ENCODE measurements at places on chromosomes 1 and 21.
A peak's percentile ranks its signal among the peaks of the same experiment; 100 is the strongest.

DNA sequence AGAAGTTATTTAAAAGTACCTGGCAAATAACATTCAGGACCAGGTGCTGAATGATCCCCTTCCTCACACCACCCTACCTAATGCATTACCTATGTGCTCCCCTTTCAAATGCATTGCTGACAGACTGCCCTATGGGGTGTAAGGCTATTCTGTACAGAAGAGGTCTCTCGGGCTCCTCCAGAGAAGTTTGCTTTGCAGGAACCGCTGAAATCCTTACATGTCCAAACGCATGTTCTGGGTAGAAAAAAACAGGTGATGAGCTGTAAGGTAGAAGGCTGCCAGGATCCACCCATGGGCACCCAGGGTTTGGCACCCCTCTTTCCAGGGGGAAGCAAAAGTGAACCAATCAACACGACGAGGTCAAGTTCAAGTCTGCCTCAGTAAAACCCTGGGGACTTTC, 58.3 kb upstream of the TARBP1 start:
- DNase-seq = no peak

- no peak for DNase-seq
Measured at GRCh38 chr1:206464456-206464964, 5.8 kb upstream of the IKBKE start.

GRCh38 chr1:238099871-238100270, 209.1 kb upstream of the ZP4 start:
- no peak for DNase-seq

DNA sequence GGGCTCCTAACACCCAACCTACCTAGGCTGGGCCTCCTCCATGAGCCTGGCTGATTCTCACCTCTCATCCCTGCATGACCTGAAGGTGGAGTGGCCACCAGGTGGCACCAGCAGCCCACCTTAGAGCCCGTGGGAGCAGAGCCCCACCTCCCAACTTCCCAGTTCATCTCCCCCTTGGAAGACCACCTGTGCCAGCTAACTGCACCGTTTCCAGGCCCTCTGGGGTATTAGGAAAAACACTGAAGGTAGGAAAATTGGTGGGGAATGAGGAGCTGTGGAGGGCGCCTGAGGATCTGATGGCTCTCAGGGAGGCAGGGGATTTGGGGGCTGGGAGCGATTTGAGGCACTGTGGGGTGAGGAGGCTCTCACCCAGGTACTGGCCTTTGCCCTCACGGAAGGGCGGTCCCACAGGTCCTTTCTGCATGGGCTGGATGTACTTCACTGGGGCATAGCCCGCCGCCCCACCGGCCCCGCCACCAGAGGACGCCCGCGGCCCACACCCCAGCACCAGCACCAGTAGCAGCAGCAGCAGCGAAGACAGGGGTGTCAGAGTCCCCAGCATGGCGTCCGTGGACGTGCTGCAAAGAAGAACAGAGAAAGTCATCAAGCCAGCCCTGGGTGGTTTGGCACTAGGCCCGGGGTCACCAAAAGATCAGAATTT, 11.1 kb downstream of the ADPRS start:
- peak; percentile 61 for DNase-seq

- DNase-seq = no peak
Measured at GRCh38 chr1:6280761-6281451, 20.0 kb upstream of the GPR153 start.

- DNase-seq = no peak
Measured at GRCh38 chr1:76547916-76548315, 319.4 kb upstream of the ST6GALNAC5 start.

DNA sequence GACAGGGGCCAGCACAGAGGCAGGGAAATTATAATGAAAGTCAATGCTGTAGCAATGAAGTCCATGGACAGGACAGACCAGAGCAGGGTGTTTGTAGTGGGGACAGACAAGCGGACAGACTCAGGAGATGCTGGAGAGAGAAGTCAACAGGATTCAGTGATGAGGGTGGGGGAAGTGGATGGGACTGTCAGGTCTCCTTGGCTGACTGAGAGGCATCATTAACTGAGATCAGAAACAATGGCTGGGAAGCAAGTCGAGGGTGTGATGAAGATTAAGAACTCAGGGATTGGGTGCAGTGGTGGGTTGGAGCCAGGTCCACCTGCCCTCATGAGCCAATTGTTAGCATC, 25.5 kb downstream of the CD58 start:
- no peak for DNase-seq

- no peak for DNase-seq
Measured at GRCh38 chr1:153624965-153625611, 2.2 kb downstream of the S100A13 start.

GRCh38 chr1:94303005-94303404, 65.6 kb upstream of the ARHGAP29 start:
- no peak for DNase-seq

GRCh38 chr1:42150651-42151050, 2.6 kb upstream of the GUCA2B start:
- DNase-seq = no peak

DNA sequence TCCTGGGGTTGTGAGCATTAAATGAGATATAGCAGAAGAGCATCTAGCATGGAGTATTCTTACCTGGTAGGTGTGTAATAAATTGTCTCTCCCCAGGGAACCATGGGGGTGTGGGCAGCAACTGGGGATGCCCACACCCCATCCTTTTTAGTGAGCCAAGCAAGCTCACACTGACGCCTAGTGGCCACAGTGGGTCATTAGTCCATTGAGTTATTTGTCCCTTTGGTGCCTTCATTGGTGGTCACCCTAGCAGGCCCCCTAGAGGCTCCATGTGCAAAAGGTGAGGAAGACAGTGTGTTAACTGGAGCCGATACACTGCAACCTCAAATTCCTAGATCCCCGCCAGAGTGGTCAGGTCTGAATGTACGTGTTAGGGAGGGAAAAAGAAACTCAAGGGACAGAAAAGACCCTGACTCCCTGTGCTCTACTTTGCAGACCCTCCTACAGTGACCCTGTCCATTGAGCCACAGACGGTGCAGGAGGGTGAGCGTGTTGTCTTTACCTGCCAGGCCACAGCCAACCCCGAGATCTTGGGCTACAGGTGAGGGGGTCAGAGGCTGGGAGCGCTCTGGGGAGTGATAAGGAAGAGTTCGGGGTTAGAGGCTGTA, 93.3 kb upstream of the CD1D start:
- no peak for DNase-seq

GRCh38 chr1:202976633-202977032, 9.6 kb upstream of the CYB5R1 start:
- DNase-seq = no peak

DNA sequence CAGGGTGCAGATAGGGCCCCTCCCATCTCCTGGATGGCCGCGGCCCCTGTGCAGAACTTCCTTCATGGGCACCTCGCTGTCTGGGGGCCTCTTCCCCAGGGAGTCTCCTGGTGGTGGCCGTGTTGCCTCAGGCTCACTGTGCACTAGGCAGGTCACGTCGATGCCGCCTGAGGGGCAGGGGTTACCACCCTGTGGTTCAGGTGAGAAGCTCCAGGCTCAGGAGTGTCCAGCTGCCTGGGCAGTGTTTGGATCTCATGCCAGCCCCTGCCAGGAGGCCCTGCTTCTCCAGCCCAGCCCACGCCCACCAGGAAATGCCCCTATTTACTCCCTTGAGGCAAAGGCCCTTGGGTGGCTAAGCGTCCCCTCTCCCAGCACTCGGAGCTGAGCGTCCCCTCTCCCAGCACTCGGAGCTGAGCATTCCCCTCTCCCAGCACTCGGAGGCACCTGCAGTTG, 2.1 kb downstream of the ITGB2 start:
- DNase-seq = no peak

GRCh38 chr1:69914976-69915765, 290.2 kb downstream of the LRRC40 start:
- DNase-seq = no peak

- no peak for DNase-seq
Measured at GRCh38 chr1:19964542-19964941, 14.9 kb downstream of the PLA2G2A start.

- no peak for DNase-seq
Measured at GRCh38 chr1:191101960-191102359, 624.3 kb upstream of the BRINP3 start.

- DNase-seq = no peak
Measured at GRCh38 chr1:63319046-63320021, 3.0 kb upstream of the FOXD3 start.

DNA sequence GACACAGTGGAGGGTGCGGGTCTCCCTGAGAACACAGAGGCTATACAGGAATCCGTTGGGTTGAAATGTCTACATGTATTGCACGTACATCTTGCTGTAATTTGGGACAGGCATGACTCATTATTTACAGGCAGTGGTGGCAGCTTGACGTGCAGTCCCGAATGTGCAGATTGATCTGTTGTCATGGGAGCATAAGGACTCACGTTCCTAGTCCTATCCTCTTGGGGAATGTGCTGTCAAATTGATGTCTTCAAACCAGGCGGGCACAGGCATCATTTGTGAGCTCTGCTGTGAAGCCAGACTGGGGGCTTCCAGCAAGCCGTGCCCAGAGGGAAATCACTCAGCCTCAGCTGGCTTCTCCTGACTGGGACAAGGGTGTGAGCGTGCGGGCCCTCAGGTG, 40.5 kb downstream of the S100B start:
- no peak for DNase-seq

DNA sequence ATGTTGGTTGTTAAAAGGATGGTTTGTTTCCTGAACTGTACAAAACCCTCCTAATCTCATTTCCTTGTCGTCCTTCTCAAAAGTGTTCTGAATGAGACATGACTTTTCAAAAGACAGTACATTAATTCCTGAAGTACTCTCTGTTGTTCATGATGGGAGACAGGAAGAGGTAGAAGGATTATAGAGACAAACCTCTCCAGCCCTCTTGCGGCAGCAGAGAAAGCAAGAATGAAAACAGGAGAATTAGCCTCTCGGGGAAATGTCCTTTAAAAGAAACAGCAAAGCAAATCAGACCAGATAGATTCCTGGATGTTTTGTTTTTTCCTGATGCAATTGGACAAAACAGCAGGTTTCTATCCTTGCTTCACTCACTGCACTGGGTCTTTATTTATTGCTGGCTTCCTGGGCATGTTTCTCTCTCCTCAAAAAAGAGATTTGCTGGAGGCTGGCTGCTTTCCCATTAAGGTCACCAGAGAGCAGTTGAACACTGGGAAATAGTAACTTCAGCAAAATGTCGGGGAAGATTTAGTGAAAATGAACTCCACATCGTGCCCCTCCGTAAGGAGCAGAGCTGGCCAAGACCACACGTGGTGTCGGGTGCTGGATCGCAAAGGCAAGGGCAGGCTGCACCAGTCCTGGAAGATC, 145.8 kb upstream of the SYT6 start:
- no peak for DNase-seq

- no peak for DNase-seq
Measured at GRCh38 chr1:171256940-171257606, 8.8 kb downstream of the FMO1 start.

DNA sequence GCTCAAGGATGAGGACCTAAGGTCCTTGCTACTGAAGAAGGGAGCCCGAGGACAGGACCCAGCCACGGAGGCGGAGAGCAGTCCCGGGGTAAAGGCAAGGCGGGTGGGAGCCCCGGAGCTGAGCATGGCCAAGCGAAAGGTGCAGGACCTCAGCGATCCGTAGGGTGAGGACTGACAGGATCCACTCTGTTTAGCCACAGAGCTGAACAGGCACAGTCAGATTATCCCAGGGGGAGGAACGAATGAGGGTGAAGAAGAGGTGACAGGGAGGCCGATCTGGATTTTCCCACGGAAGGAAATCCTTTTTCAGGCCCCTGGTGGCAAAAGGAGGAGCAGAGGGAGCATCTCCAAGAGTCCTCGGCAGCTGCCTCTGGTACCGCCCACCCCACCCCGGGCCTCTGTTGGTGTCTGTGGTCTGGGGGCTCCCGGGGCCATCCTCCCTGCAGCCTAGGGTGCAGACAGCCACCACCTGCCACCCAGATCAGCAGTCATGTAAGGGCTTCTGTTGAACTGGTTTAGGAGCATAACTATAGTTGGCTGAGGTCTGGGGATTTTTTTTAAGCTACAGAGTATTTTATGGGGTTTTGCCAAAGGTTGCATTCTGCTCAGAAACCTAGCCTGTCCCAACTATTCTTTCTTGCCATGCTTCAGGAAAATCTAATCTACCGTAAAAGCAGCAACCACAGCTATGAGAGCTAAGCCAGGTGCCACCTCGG, 32.3 kb upstream of the LBR start:
- no peak for DNase-seq

GRCh38 chr1:91601554-91602376, 101.1 kb downstream of the CDC7 start:
- no peak for DNase-seq

DNA sequence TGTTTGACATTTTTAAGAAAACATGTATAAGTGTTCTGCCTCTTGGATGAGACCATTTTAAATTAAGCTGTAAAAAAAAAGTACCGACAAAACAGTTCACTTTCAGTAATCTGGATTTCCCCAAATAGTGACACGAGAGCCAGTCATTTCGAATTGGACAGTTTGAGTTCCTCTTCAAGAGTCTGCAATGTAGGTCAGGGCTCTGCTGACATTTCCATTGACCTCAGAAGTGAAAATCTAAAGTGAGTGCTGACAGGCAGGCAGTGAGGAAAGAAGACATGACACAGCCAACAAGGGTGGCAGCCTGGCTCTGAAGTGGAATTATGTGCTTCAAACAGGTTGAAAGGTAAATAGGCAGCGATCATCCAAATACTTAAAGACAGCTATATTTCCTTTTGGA, at the start of gene IL23R:
Gene IL23R, plus strand, starts transcription at position 259 of the 400 bp plus-strand sequence. CDS start 1,667 bp downstream, outside the sequence.
- DNase-seq = peak; percentile 52

DNA sequence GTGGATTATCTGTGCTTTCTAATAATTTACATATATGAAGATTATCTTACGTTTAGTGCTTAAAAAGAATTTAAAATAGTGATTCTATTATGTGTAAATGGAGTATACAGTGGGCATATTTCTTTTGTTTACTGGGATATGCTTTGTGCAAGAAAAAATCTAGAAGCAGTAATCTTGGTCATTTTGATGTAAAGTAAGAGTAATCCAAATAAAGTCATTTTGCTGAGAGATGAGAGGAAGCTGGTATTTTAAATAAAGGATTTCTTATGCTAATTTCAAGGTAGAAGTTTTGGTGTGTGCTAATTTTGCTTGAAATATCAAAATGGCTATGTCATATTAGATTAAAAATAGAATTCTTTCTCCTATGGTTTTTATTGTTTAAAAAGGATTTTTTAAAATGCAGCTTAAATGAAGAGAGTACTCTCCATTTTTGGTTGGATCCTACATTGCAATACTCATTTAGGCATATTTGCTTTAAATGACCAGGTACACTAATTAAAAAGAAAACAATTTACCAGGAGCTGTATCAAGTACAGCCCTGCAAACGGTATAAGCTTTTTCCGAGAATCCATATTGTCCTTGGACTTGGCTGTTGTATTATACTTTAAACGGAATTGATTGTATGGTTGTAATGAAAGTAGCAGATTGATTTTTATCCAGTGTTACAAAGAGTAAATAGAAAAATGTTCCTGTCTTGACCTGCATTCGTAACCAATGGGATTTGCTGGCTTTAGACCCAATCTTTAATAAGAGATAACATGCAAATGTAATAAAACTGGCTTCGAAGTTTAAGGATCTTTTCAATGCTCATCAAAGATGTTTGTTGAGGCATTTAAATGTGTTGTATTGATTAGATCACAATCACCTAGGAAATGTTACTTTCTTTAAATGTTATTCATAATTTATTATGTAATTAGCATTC, 574.7 kb downstream of the USP25 start:
- no peak for DNase-seq

GRCh38 chr21:42524341-42525028, 10.8 kb downstream of the SLC37A1 start:
- DNase-seq = peak; percentile 17

- DNase-seq = no peak
Measured at GRCh38 chr1:198072177-198072576, 84.6 kb upstream of the NEK7 start.

GRCh38 chr1:229204921-229205777, 65.8 kb upstream of the RAB4A start:
- no peak for DNase-seq

GRCh38 chr1:201636510-201636971, 97.6 kb downstream of the NAV1 start:
- DNase-seq = no peak

Measured in central memory CD4-positive, alpha-beta T cell (primary cell).